ENCODE measurements at places on chromosomes 13 and 19. TPM values are rescaled to one million over a fixed set of nuclear protein-coding genes. Genes with fewer than 3 reads are reported as not detected.

DNA sequence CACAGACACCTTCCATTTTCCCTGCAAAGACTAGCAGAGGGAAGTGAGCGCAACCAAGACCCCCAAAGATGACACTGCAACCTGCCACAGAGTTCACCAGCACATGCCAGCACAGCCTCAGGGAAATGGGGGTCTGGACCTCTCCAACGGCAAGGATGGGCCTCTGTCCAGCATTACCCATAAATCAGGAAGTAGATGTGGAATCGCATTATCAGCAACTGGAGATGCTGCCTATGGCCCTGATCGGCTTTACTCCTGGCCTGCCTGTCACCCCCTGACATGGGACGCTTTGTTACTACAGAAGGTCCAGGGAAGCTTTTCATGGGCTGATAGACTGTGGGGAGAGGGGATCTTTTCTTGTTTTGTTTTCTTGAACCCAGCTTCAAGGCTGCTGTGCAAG lies 41.4 kb upstream of the POU2F2 start:
- no peak overlapping the region for H3K27ac ChIP-seq
- H3K4me3 ChIP-seq = no peak overlapping the region
- DNase-seq = no peak
- H3K27me3 ChIP-seq = no peaks in the 10 kb centered on the region
- H3K4me1 ChIP-seq = peaks cover 14% of the 10 kb centered on the region

DNA sequence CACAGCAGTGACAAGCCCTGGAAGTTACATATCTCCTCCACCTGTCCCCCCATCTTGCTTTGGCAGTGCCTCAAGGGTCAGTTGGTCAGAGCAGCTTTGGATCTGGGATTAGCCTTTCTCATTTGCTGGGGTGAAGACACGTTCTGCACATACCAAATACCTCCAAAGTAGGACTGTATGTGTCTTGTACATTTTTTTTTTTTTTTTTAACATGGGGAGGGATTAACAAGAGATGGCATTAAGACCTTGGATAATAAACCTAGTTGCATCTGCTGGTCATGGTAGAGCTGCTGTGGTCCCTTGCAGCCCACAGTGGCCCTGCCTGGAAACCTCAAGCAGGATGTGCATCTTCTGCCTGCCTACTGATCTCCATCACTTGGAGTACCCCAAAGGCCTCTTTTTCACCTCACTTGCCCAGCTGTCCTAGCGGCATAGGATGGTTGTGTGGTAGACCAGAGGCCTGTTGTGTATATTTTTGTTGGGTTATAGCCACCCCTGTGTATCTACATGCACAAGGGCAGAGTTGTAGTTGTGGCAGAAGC lies 2.5 kb downstream of the RPS19 start:
- no peak overlapping the region for H3K4me3 ChIP-seq
- H3K27ac ChIP-seq = no peak overlapping the region
- H3K36me3 ChIP-seq = peaks cover 32% of the 10 kb centered on the region
- H3K27me3 ChIP-seq = no peaks in the 10 kb centered on the region
- peaks cover 22% of the 10 kb centered on the region for H3K4me1 ChIP-seq

DNA sequence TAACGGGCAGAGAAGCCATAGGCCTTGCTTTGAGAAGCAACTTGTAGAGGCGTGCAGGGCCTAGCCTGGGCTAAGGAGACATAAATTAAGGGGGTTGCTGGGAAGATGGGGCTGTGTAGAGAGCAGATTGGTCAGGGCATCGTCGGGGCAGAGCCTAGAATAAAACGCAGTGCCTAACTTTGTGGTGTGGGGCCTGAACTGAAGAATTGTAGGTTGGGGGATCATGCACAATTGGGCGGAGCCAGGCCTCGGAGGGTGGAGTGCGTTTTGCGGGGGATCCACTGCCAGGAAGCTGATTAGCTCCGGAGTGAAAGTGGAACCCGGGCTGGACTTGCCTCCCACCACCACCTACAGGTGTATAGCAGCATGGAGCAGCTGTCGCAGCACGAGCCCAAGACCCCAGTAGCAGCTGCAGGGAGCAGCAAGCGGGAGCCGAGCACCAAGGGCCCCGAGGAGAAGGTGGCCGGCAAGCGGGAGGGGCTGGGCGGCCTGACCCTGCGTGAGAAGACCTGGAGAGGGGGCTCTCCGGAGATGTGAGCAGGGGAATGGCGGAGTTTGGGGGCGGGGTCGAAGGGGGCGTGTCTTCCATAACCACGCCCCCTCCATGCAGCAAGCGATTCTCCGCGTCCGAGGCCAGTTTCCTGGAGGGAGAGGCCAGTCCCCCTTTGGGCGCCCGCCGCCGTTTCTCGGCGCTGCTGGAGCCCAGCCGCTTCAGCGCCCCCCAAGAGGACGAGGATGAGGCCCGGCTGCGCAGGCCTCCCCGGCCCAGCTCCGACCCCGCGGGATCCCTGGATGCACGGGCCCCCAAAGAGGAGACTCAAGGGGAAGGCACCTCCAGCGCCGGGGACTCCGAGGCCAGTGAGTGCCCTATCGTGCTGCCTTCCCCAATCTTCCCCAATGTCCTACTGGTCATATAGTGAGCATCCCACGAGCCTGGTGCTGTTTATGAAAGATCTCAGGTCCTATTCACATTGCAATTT lies 13.8 kb downstream of the DNASE2 start:
- H3K4me1 ChIP-seq = no peaks in the 10 kb centered on the region
- DNase-seq = peak; percentile 49
- no peaks in the 10 kb centered on the region for H3K27me3 ChIP-seq

- no peaks in the 10 kb centered on the region for H3K4me1 ChIP-seq
- H3K27me3 ChIP-seq = no peaks in the 10 kb centered on the region
- H3K36me3 ChIP-seq = no peaks in the 10 kb centered on the region
- H3K27ac ChIP-seq = no peak overlapping the region
- H3K4me3 ChIP-seq = no peak overlapping the region
Measured at GRCh38 chr19:30459859-30460258, 87.7 kb downstream of the ZNF536 start.

DNA sequence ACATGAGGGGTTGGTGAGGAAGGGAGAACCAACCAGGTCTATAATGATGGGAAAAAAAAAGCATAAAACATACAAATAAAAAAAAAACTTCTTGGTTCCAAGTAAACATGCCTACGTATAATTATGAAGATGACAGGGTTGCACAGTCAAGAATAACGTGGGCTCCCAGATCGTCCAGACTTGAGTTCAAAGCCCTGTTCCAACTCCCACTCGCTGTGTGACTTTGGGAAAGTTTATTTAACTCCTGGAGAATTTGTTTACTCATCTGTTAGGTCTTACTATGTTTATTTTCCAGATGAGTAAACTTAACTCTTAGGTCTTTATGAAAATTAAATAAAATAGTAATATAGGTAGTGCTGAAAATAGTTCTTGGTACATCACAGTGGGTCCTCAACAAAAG lies 13.8 kb downstream of the STARD13 start:
- H3K27me3 ChIP-seq = no peaks in the 10 kb centered on the region
- no peaks in the 10 kb centered on the region for H3K36me3 ChIP-seq
- no peak overlapping the region for H3K27ac ChIP-seq
- DNase-seq = no peak
- peaks cover 59% of the 10 kb centered on the region for H3K4me1 ChIP-seq
- no peak overlapping the region for H3K4me3 ChIP-seq

- no peaks in the 10 kb centered on the region for H3K27me3 ChIP-seq
- no peak overlapping the region for H3K27ac ChIP-seq
- no peaks in the 10 kb centered on the region for H3K36me3 ChIP-seq
- no peak overlapping the region for H3K4me3 ChIP-seq
- DNase-seq = no peak
Measured at GRCh38 chr13:23022704-23023103, 158.1 kb upstream of the SGCG start.

DNA sequence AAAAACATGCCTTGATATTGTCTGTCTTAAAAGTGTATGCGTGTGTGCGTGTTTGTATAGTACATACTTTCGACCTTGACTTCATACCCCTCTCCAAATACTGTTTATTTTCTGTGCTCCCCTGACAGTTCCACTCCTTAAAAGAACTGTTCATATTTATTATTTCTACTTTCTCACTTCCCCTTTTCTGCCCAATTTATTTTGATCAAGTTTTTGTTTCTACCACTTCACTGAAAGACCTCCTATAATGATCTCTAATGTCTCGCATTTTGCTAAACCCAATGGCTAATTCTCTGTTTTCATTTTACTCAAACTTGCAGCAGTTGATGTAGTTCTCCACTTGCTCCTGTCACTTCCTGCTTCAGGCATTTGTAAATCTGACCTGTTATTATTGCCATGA lies 426.1 kb upstream of the KLF12 start:
- no peak overlapping the region for H3K4me3 ChIP-seq
- H3K4me1 ChIP-seq = no peaks in the 10 kb centered on the region
- H3K36me3 ChIP-seq = no peaks in the 10 kb centered on the region
- no peak overlapping the region for H3K27ac ChIP-seq

DNA sequence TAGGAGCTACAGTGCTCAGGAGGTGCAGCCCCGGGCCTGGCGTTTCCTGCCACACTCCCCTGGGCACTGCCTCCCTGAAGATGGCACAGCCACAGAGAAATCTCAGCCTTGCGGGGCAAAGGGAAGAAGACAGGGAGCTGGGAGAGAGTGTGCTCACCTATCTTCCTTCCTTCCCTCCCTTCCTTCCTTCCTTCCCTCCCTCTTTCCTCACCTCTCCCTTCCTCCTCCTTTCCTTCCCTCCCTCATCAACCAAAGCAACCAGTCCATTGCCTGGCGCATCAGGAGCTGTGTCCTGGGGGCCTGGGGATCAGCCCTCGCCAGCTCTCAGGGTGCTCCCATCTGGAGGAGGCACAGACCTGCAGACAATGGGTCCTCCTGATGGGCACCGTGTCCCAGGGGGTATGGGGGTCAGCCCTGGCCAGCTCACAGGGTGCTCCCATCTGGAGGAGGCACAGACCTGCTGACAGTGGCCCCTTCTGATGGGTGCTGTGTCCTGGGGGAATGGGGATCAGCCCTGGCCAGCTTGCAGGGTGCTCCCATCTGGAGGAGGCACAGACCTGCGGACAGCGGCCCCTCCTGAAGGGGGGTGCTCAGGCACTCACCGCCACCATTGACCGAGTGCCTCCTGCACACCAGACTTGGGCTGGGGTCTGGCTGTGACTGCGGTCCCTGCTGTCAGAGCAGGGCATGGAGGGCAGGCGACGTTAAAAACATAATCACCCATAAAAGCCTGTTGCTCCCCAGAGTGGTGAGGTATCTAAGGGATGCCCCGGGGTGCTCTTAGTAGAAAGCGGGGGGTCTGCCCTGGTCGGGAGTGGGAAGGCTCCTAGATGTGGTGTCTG lies 120.2 kb downstream of the URI1 start:
- H3K4me1 ChIP-seq = no peaks in the 10 kb centered on the region
- no peak overlapping the region for H3K27ac ChIP-seq
- H3K4me3 ChIP-seq = no peak overlapping the region
- no peak for DNase-seq
- no peaks in the 10 kb centered on the region for H3K36me3 ChIP-seq

DNA sequence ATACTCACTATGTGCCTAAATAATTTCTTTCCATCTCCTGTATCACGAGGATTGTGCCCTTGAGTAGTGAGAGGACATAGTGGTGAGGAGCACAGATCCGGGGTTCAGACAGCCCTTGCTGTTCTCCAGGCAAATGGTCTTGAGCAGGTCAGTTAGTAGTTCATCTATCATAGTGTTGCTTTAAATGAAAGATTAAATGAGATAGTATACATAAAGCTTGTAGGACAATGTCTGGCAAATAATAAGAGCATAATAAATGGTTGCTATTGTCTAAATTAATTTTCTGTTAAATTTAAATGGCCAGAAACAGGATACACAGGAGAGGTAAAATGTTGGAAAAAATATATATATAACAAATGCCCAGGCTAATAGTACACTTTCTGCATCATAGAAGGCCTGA lies 23.4 kb downstream of the FAM124A start:
- no peaks in the 10 kb centered on the region for H3K27me3 ChIP-seq
- no peaks in the 10 kb centered on the region for H3K36me3 ChIP-seq
- H3K27ac ChIP-seq = peak overlapping the region; percentile 85

The KIR3DL1 gene
- total RNA-seq = not detected

The ACTMAP gene
- total RNA-seq = 3.3 TPM

The KLK5 gene
- total RNA-seq = not detected
